Hindlimb muscle (tissue), 1 donor: ENCODE measurements at places on chromosomes 5 and 9.
A peak's percentile ranks its signal among the peaks of the same experiment; 100 is the strongest.

DNA sequence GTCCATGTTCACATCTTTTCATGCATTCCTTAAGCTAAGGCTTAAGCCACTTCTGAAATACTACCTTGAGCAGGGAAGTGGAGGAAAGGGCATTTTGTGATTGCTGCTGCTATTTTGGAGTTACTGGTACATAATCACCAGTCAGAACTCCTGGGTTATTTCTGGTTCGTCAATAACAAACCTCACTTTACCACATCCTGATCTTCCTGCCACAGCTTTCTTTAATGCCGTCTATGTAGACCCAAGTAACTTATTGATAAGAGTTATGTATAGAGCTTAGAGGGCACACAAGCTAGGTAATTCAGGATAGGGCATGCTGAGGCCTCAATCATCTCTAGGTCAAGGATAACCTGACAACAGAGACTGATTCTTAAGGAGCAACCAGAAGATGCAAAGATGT is 120.7 kb downstream of the DOCK8 start:
- DNase-seq, result no peak

DNA sequence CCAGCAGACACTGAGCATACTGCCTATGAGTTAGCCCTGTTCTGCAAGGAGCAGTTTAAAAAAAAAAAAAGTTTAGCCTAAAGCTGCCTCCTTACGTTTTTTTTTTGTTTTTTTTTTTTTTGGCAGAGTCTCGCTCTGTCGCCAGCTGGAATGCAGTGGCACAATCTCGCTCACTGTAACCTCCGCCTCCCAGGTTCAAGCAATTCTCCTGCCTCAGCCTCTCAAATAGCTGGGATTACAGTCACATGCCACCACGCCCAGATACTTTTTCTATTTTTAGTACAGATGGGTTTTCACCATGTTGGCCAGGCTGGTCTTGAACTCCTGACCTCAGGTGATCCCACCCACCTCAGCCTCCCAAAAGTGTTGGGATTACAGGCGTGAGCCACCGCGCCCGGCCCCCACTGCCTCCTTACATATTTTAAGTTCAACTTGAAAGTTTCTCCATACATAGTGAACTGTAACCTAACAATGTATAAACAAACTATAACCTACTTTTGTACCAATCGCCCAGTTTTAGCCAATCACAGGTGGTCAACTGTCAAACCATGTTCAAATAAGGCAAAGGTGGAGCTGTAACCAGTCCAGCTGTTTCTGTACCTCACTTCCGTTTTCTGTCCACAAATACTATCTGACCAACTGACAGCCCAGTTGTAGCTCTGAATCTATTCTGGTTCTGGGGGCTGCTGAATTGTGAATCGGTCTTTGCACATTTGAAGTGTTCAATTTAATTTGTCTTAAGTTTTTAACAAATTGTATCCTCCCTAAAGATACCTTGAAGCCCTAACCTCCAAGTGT is 17.1 kb downstream of the GKAP1 start:
- DNase-seq, result no peak

DNA sequence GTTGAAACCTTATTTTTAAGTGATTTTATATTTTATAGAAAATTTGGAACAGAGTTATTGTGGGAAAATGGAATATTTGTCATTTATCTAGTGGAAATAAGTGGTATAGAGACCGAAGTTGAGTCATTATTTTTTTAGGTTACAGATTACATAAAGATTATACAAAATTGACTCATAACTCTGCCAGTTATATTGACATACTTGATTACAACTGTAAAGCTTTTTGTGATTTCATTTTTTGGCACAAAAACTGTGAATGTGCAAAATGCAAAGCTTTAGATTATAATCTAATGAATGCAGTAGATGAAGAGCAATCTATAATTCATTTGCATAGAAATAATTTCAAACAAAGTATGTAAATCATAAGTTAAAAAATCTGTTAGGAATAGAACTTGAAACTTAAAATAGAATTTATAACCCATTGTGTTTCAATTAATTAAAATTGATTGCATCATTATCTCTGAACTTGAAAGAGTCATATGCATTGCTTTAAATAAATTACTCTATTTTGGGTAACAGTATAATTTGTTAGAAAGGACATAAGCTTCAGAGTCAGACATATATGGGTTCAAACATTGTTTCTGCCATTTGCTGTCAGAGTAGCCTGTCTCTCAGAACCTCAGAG is 280.4 kb downstream of the FER start:
- DNase-seq, result no peak

- DNase-seq, result no peak
Observed at GRCh38 chr5:62486672-62487071, 74.1 kb downstream of the IPO11 start.

DNA sequence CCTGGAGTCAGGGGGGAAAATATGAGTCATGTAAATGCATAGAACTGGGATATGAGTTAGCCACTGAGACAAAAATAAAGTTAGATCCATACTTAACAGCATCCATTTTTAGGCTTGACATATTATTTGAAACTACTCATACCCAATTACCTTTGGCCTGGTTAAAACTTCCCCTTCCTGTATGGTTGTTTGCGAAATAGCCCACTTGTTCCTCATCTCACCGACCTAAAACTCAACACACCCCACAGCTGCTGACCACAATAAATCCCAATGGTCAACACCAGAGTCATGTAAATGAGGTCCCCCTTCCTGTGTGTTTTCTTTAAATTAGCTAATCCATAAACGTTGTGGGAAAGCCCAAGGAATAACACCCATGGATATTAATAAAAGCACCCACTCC is 55.2 kb upstream of the TMEM215 start:
- DNase-seq, result no peak

GRCh38 chr9:126423142-126423915 is 96.7 kb downstream of the MVB12B start:
- peak; percentile 73 for DNase-seq

GRCh38 chr5:41871852-41872251 is 1.6 kb upstream of the OXCT1 start:
- DNase-seq, result peak; percentile 74
